ENCODE measurements at places on chromosomes 11 and 22. TPM values are rescaled to one million over a fixed set of nuclear protein-coding genes. Genes with fewer than 3 reads are reported as not detected.

- H3K27ac ChIP-seq: peak overlapping the region; percentile 1
- H3K27me3 ChIP-seq: no peaks in the 10 kb centered on the region
- no peaks in the 10 kb centered on the region for H3K36me3 ChIP-seq
- H3K4me3 ChIP-seq: no peak overlapping the region
- H3K4me1 ChIP-seq: peaks cover 24% of the 10 kb centered on the region
Measured at GRCh38 chr11:75836417-75836816, 21.4 kb downstream of the UVRAG start.

- no peak for DNase-seq
- peaks cover 65% of the 10 kb centered on the region for H3K36me3 ChIP-seq
- H3K4me3 ChIP-seq: no peak overlapping the region
- H3K4me1 ChIP-seq: peaks cover 7% of the 10 kb centered on the region
- H3K27me3 ChIP-seq: no peaks in the 10 kb centered on the region
- H3K27ac ChIP-seq: peak overlapping the region; percentile 61
Measured at GRCh38 chr11:9139628-9140357, 48.4 kb upstream of the SCUBE2 start.

- no peaks in the 10 kb centered on the region for H3K4me1 ChIP-seq
- no peaks in the 10 kb centered on the region for H3K36me3 ChIP-seq
- H3K4me3 ChIP-seq: no peak overlapping the region
- no peak for DNase-seq
- H3K27me3 ChIP-seq: peaks cover 1% of the 10 kb centered on the region
Measured at GRCh38 chr11:103892603-103893002, 143.8 kb upstream of the DDI1 start.

DNA sequence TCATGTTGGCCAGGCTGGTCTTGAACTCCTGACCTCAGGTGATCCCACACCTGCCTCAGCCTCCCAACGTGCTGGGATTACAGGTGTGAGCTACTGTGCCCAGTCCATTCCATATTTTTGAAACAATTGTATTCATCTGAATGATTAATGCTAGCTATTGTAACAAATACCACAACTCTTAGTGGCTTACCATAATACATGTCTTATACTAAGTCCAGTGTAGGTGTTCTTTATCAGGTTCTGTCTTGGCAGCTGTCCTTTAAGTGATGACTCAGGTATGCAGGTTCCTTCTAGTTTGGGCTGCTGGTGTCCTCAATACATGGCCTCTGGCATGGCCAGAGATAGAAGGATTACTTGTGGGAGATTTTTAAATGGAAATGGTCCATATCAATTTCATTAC lies 39.0 kb downstream of the UVRAG start:
- peaks cover 48% of the 10 kb centered on the region for H3K4me1 ChIP-seq
- H3K27ac ChIP-seq: no peak overlapping the region
- no peak for DNase-seq
- no peaks in the 10 kb centered on the region for H3K27me3 ChIP-seq
- H3K4me3 ChIP-seq: no peak overlapping the region

Gene MUC6
- total RNA-seq: not detected

- peaks cover 6% of the 10 kb centered on the region for H3K36me3 ChIP-seq
- DNase-seq: no peak
- peaks cover 3% of the 10 kb centered on the region for H3K4me1 ChIP-seq
Measured at GRCh38 chr11:14148653-14149273, 186.2 kb downstream of the SPON1 start.

DNA sequence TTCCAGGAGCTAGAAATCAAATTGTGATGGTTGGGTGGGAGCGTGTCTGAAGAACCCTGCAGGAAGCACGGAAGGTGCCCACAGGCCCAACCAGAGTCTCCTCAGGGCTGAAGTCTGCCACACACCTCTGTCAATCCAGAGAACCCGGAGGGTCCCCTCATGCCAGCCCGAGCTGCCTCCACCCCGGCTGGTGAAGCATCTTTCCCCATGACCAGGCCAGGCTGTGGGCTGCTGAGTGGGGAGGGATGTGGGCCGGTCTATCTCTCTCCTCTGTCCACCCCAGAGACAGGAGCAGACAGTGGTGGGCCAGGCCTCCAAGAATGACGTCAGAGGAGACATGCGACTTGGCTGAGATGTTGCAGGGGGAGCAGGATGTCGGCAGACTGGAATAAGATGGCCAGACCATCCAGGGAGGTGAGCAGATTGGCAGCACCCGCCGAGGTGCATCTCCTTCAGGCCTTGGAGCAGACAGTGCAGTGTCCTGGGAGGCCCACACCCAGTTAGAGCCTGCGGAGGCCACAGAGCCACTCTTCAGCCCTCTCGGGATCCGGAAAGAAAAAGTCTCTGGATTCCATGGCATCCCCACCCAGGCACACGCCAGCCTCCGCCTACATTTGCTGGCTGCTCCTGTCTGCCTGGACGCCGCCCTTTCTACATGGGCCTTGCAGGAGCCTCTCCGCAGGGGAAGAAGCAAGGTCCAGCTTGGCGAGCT lies 1524.9 kb downstream of the BRD1 start:
- no peaks in the 10 kb centered on the region for H3K4me1 ChIP-seq
- peaks cover 6% of the 10 kb centered on the region for H3K27me3 ChIP-seq
- DNase-seq: no peak
- no peak overlapping the region for H3K27ac ChIP-seq

Gene OR51L1
- total RNA-seq: not detected

- peaks cover 22% of the 10 kb centered on the region for H3K4me1 ChIP-seq
- H3K27ac ChIP-seq: peak within 1 kb of the TSS; percentile 59
- H3K36me3 ChIP-seq: no peaks in the 10 kb centered on the region
- peak within 1 kb of the TSS; percentile 62 for H3K4me3 ChIP-seq
- DNase-seq: no peak
Measured at GRCh38 chr11:59510941-59511589, at the start of gene OR4D9. Gene OR4D9, plus strand, starts transcription at chr11:59511539. Its CDS starts 3,374 bp downstream, at chr11:59514913.

GRCh38 chr11:113574586-113574985 lies 99.4 kb upstream of the DRD2 start:
- peaks cover 39% of the 10 kb centered on the region for H3K27me3 ChIP-seq
- no peaks in the 10 kb centered on the region for H3K36me3 ChIP-seq
- H3K4me3 ChIP-seq: no peak overlapping the region

DNA sequence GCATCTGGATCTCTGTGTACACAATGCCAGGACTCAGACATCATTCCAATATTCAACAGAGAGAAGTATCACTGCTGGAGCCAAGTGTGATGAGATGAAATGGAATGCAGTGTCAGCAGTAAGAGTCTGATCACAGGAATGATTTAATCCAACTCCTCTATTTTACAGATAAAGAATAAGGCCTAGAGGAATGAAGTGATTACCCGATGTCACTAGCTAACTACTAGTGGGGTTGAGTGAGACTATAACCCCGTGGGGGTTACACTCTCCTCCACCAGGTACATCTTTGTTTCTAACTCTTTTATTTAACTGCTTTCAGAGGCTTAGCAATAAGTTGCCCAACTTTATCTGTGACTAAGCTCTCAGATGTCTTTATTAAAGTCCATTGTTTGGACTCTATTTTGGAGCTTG lies 94.2 kb upstream of the FAT3 start:
- no peak for DNase-seq
- H3K27ac ChIP-seq: no peak overlapping the region
- no peak overlapping the region for H3K4me3 ChIP-seq
- no peaks in the 10 kb centered on the region for H3K36me3 ChIP-seq
- H3K27me3 ChIP-seq: no peaks in the 10 kb centered on the region

GRCh38 chr11:45906965-45907611 lies at the start of gene FREY1:
Gene FREY1, minus strand, starts transcription at chr11:45907271. Its CDS starts 26 bp downstream, at chr11:45907245.
- no peaks in the 10 kb centered on the region for H3K27me3 ChIP-seq
- H3K4me3 ChIP-seq: no peak within 1 kb of the TSS
- H3K27ac ChIP-seq: no peak within 1 kb of the TSS
- H3K4me1 ChIP-seq: peaks cover 16% of the 10 kb centered on the region

GRCh38 chr11:29530961-29531360 lies 485.9 kb downstream of the KCNA4 start:
- no peak for DNase-seq
- H3K27me3 ChIP-seq: no peaks in the 10 kb centered on the region
- H3K27ac ChIP-seq: no peak overlapping the region
- H3K4me1 ChIP-seq: no peaks in the 10 kb centered on the region

DNA sequence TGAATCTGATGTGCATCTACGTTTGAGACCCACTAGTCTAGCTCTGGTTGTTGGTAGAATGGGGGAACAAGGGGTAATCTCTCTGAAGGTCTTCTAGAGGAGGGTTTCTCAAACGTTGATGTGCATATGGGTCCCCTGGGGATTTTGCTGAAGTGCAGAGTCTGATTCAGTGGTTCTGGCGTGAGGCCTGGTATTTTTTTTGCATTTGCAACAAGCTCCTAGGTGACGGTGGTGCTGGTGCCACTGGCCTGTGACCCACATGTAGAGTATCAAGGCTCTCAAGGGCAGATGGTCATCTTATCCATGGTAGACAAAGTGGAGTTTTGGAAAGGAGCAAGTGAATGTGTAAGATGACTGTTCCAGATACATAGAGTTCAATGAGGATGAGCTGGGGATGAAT lies 97.1 kb downstream of the CEP164 start:
- peaks cover 14% of the 10 kb centered on the region for H3K27me3 ChIP-seq
- DNase-seq: no peak
- H3K4me1 ChIP-seq: peaks cover 6% of the 10 kb centered on the region
- H3K27ac ChIP-seq: no peak overlapping the region
- H3K36me3 ChIP-seq: no peaks in the 10 kb centered on the region

Gene BTBD18
- total RNA-seq: 0.30 TPM

Gene MMP13
- total RNA-seq: not detected

GRCh38 chr22:19182472-19183157 lies 4.1 kb upstream of the SLC25A1 start:
- DNase-seq: no peak
- no peaks in the 10 kb centered on the region for H3K36me3 ChIP-seq

- no peaks in the 10 kb centered on the region for H3K27me3 ChIP-seq
- peak overlapping the region; percentile 19 for H3K27ac ChIP-seq
- no peak overlapping the region for H3K4me3 ChIP-seq
- DNase-seq: no peak
Measured at GRCh38 chr11:67255353-67255752, 10.9 kb upstream of the GRK2 start.

GRCh38 chr11:118086913-118087768 lies at the start of gene SMIM35:
Gene SMIM35, minus strand, starts transcription at chr11:118086963. Its CDS starts 206 bp downstream, at chr11:118086757.
- H3K4me1 ChIP-seq: peaks cover 15% of the 10 kb centered on the region
- H3K4me3 ChIP-seq: no peak within 1 kb of the TSS
- no peak within 1 kb of the TSS for H3K27ac ChIP-seq
- no peak for DNase-seq
- peaks cover 22% of the 10 kb centered on the region for H3K36me3 ChIP-seq
- H3K27me3 ChIP-seq: peaks cover 9% of the 10 kb centered on the region

- DNase-seq: no peak
- no peaks in the 10 kb centered on the region for H3K4me1 ChIP-seq
- H3K27ac ChIP-seq: no peak overlapping the region
- no peaks in the 10 kb centered on the region for H3K36me3 ChIP-seq
- H3K4me3 ChIP-seq: no peak overlapping the region
- no peaks in the 10 kb centered on the region for H3K27me3 ChIP-seq
Measured at GRCh38 chr11:92804388-92804966, 165.0 kb upstream of the MTNR1B start.

- no peak overlapping the region for H3K27ac ChIP-seq
- H3K4me1 ChIP-seq: no peaks in the 10 kb centered on the region
- no peaks in the 10 kb centered on the region for H3K36me3 ChIP-seq
- H3K27me3 ChIP-seq: no peaks in the 10 kb centered on the region
- H3K4me3 ChIP-seq: no peak overlapping the region
- DNase-seq: no peak
Measured at GRCh38 chr11:36791957-36792356, 193.9 kb upstream of the RAG2 start.

DNA sequence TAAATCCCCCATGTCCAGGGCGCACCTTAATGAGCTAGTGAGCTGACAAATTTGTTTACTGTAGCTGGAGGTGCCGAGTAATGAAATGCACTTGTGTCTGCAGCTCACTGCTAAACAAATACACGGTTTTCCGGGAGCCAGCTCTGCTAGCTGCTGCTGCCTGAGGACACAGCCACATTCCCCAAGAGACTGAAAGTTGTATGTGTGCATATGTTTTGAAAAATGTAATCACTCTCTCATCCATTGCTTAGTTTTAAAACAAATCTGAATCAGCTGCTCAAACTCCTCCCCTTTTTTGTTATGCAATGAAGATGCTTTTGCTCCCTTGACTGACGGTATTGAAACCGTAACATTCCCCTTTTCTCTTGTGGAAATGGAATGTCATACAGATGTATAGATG lies 62.4 kb upstream of the NNMT start:
- DNase-seq: no peak
- H3K36me3 ChIP-seq: no peaks in the 10 kb centered on the region
- peaks cover 2% of the 10 kb centered on the region for H3K4me1 ChIP-seq
- no peak overlapping the region for H3K27ac ChIP-seq

DNA sequence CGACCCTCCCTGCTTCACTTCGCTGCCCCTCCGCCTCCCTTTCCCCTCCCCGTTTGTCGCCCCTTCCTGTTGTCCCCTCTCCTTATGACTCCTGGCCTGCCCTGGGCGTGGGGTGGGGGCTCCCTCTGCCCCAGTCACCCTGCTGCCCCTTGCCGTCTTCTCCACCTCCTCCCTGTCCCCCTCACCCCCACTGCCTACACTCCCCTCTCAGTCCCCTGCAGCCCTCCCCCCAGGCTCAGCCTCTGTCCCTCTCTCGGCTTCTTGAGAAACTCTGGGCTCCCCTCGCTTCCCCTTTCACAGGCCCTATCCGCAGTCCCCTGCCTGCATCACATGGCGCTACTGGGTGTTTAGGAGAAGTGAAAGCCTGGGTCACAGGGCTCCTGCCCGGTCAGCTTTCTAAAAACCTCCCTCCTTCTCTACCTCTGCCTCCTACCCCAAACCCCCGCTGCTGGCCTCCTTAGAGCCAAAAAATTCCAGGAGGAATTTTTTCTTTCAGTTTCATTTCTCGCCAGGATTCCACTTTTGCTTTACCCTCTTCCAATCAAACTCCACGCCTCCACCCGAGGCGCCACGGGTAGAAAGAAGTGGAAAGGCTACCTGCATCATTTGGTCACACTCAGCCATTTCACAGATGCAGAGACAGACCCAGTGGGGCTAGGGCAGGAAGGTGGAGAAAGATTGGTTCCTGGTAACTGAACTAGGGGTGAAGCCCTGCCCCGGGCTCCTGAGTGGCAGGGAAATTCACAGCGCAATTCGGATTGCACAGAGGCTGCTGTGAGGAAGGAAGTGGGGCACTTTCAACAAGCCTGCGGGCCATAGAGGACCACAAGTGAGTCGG lies at the start of gene SLC15A3:
Gene SLC15A3 (minus strand): TSS at position 273 of the 838 bp plus-strand sequence. CDS start 625 bp downstream, outside the sequence.
- peaks cover 25% of the 10 kb centered on the region for H3K4me1 ChIP-seq
- H3K27ac ChIP-seq: peak within 1 kb of the TSS; percentile 94
- peak within 1 kb of the TSS; percentile 83 for H3K4me3 ChIP-seq
- no peaks in the 10 kb centered on the region for H3K36me3 ChIP-seq

DNA sequence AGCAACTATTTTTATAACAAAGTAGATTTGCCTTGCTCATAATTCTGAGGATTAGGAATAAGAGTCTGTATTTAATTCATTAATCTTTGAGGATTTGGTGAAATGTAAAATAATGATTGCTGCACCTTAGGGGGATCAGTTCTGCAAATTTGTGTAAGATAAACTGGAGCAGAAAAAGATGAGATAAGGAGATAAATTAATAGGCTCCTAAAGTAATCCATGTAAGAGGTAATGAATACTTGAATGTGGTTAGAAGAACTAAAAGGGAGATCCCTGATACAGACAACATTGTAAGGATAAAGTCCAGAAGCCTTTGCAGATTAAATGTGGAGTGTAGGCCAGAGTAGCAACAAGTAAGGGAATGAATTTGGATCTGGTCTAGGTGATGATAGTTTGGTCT lies 45.6 kb downstream of the PDHX start:
- peaks cover 24% of the 10 kb centered on the region for H3K36me3 ChIP-seq
- H3K4me1 ChIP-seq: peaks cover under 1% of the 10 kb centered on the region
- no peak overlapping the region for H3K27ac ChIP-seq
- no peak overlapping the region for H3K4me3 ChIP-seq

Gene DEUP1
- total RNA-seq: not detected

All from naive thymus-derived CD8-positive, alpha-beta T cell (primary cell).